ENCODE measurements at places on chromosomes 1 and 21. TPM values are rescaled to one million over a fixed set of nuclear protein-coding genes. Genes with fewer than 3 reads are reported as not detected.

DNA sequence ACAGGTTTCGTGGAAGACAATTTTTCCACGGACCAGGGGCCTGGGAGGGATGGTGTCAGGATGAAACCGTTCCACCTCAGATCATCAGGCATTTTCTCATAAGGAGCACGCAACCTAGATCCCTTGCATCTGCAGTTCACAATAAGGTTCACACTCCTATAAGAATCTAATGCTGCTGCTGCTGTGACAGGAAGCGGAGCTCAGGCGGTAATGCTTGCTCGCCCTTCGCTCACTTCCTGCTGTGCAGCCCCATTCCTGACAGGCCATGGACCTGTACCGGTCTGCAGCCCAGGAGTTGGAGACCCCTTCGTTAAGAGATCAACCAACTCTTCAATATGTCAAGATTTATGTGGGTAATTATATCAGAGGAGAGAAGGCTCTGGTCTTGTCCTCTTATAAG lies 3.3 kb upstream of the DHX9 start:
- DNase-seq, result no peak

DNA sequence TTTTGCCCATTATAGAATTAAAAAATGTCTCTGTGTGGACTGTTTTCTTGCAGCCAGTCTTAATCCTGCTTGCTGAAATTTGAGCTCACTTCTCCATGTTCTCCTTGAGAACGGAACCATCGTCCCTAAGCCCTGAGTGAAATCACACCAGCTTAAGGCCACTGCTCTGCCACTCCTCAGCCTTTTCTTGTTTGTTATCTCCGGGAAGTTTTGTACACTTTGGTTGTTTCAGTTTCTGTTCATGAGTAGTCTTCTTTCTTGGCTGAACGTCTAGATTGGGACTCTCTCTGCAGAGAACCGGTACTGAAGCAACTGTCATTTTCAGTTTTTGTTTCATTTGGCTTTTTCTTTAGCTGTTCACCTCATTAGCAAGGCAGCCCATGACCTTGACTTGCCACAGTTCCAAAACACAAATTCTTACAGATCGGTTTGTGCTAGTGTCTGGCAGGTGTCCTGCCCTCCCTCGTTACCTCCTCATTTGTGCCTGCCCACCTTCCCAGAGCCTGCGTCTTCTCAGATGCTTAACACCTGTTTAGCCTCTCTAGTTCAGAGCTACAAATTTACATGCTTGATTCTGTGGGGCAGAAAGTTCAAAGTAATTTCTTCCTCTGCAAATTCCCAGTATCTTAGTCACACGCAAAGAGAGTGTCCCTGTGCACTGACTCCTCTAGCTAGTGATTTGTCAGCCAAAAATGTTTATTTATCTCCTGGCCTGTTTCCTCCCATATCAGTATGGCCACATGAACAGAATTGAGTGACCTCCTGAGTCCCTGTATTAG lies 12.4 kb downstream of the PSEN2 start:
- peak; percentile 39 for DNase-seq

GRCh38 chr21:38957575-38958322 lies 152.0 kb downstream of the ETS2 start:
- DNase-seq, result no peak

GRCh38 chr1:204331275-204331674 lies 28.5 kb downstream of the PLEKHA6 start:
- no peak for DNase-seq

GRCh38 chr1:248858096-248858890 lies 592 bp downstream of the ZNF692 start:
- no peak for DNase-seq

- no peak for DNase-seq
Measured at GRCh38 chr1:30253807-30254440, 469.5 kb downstream of the MATN1 start.

GRCh38 chr1:244735404-244735803 lies 82.5 kb downstream of the DESI2 start:
- DNase-seq, result no peak

DNA sequence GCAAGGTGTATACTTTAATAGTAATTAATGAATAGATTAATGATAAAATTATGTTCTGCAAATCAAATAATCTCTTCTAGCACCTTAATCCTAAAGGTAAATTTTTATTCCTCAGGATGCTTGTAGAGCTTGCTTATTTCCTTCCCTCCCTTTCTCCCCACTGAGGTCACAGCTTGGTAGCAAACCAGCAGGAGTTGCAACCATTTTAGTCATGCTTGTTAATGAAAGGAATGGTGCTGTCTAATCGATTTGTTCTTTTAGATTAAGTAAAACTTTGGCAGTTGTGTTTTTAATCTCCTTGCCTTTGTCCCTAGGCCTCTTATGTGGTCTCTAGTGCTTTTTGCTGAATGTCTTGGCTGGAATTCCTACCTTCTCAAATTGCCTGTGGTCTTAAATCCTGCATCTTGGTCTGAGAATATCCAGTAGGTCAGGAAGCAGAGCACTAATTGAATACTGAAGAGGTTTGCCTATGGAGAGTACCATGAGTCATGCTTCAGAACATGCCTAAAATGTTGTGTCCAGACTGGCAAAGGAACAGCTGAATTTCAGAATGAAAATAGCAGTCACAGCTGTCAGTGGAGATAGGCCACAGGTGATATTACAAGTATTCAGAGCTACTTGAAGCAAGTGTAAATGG lies 36.3 kb upstream of the RWDD3 start:
- no peak for DNase-seq

GRCh38 chr1:119564548-119564947 lies 57.5 kb downstream of the HSD3B1 start:
- no peak for DNase-seq

- no peak for DNase-seq
Measured at GRCh38 chr1:10419351-10419750, 10.9 kb upstream of the CENPS start.

DNA sequence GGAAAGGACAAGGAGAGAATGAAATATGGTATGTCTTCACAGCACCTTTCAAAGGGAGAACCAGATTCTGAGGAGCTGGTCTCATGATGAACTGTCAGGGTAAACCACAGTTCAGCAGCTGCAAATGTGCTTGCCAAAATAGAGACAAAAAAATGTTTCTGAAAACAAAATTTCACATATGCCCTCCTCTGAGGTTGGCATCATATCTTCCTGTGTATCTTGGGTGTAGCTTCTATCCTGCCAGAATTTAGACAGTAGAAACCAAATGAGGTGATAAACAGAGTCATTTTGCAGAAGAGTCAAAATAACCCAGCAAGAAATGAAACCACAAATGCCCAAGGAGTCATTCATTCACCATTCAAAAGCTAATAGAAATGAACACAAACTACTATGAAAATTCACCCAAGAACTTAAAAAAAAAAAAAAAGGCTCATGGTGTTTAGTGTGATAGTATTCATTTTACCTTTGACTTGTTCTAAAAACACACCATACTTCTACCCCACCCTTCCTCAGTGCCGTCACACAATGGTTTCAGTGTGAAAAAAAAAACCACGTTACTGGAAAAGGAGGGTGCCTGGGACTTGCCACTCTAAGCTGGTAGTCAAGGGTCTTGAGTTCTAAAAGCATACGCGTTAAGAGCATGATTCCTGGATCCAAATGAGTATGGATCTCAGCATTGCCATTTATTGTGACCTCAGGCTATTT lies 18.5 kb downstream of the SELL start:
- no peak for DNase-seq

GRCh38 chr21:18387994-18388393 lies 15.6 kb downstream of the TMPRSS15 start:
- no peak for DNase-seq

Gene SPRR4
- not detected for total RNA-seq

Gene TMEM82
- total RNA-seq, result not detected

Gene LDLRAD2
- total RNA-seq, result not detected

Gene CRYAA
- total RNA-seq, result not detected
